ENCODE measurements at places on chromosomes 3 and 15. TPM values are rescaled to one million over a fixed set of nuclear protein-coding genes. Genes with fewer than 3 reads are reported as not detected.

Gene ERICH6
- 0.41 TPM for total RNA-seq

Gene GXYLT2
- 47.8 TPM for total RNA-seq

Gene STAB1
- total RNA-seq: 0.90 TPM

Gene MME
- 50.4 TPM for total RNA-seq

Gene SYNPR
- total RNA-seq: not detected

Gene GOLGA6L9
- 1.2 TPM for total RNA-seq

Gene KBTBD13
- not detected for total RNA-seq

Gene LRTM1
- total RNA-seq: not detected

Gene MRPS25
- total RNA-seq: 17.0 TPM

Gene CYP1A1
- total RNA-seq: not detected

Gene MAP3K13
- 13.0 TPM for total RNA-seq

Gene SLC6A11
- total RNA-seq: not detected

Gene BDH1
- 0.99 TPM for total RNA-seq

Gene EPB42
- total RNA-seq: not detected

Gene BCL2A1
- total RNA-seq: not detected

Gene GPR87
- total RNA-seq: 0.18 TPM

Gene PPARG
- total RNA-seq: 39.4 TPM

Gene CEP70
- total RNA-seq: 14.6 TPM

Gene IL17RC
- total RNA-seq: 47.9 TPM

Gene CPLX3
- total RNA-seq: not detected

Gene KNL1
- total RNA-seq: 1.3 TPM

Gene ADAM10
- total RNA-seq: 255 TPM

Gene DUOXA2
- total RNA-seq: not detected

Gene ACKR4
- 11.4 TPM for total RNA-seq

Gene CCDC39
- total RNA-seq: 0.27 TPM

Gene BCHE
- 5.7 TPM for total RNA-seq

Gene PRTG
- total RNA-seq: 0.45 TPM

Gene SEMA3B
- total RNA-seq: 9.7 TPM

Gene CLDN18
- not detected for total RNA-seq

Gene SERPINI2
- total RNA-seq: not detected

Gene HESX1
- total RNA-seq: 2.4 TPM

Gene TMEM40
- total RNA-seq: not detected

Gene GOLGA8R
- total RNA-seq: 0.33 TPM

Gene CATSPER2
- 2.4 TPM for total RNA-seq

Gene HEG1
- total RNA-seq: 256 TPM

Gene ISL2
- not detected for total RNA-seq

Gene REC114
- total RNA-seq: not detected

Gene CAV3
- total RNA-seq: not detected

Gene DCBLD2
- total RNA-seq: 370 TPM

Gene DCP1A
- 13.1 TPM for total RNA-seq

Gene SLC24A5
- total RNA-seq: not detected

Gene CD200
- 3.3 TPM for total RNA-seq

Gene GATA2
- 5.5 TPM for total RNA-seq

Gene BBX
- 77.8 TPM for total RNA-seq

Gene NR1I2
- total RNA-seq: not detected

Gene ST3GAL6
- total RNA-seq: 2.3 TPM

Gene TM4SF18
- total RNA-seq: 1.3 TPM

Gene CLDN16
- total RNA-seq: 0.09 TPM

Gene SKOR1
- 0.08 TPM for total RNA-seq

Gene KNG1
- total RNA-seq: not detected

Gene TJP1
- total RNA-seq: 94.2 TPM

Gene CD47
- 113 TPM for total RNA-seq

Gene AAGAB
- total RNA-seq: 43.7 TPM

Gene PIK3CB
- 4.4 TPM for total RNA-seq

Gene SAMMSON
- not detected for total RNA-seq

Gene SLC6A1
- not detected for total RNA-seq

Gene CP
- not detected for total RNA-seq

Gene TUSC7
- total RNA-seq: not detected
